ENCODE measurements at places on chromosomes 13 and 19. TPM values are rescaled to one million over a fixed set of nuclear protein-coding genes. Genes with fewer than 3 reads are reported as not detected.

The OR7A5 gene
- total RNA-seq = not detected

The METTL21C gene
- not detected for total RNA-seq

The SIGLEC14 gene
- total RNA-seq = 0.80 TPM

The CTXN1 gene
- total RNA-seq = not detected

The TMEM145 gene
- total RNA-seq = 0.20 TPM

The NDUFA13 gene
- 314 TPM for total RNA-seq

The BRME1 gene
- total RNA-seq = 5.7 TPM

The CELF5 gene
- not detected for total RNA-seq

The FGF14 gene
- total RNA-seq = 0.16 TPM

The NBEA gene
- 1.2 TPM for total RNA-seq

Data from esophagus mucosa (tissue), 1 donor.